EH (cell line): ENCODE measurements at places on chromosomes 12 and 14.

DNA sequence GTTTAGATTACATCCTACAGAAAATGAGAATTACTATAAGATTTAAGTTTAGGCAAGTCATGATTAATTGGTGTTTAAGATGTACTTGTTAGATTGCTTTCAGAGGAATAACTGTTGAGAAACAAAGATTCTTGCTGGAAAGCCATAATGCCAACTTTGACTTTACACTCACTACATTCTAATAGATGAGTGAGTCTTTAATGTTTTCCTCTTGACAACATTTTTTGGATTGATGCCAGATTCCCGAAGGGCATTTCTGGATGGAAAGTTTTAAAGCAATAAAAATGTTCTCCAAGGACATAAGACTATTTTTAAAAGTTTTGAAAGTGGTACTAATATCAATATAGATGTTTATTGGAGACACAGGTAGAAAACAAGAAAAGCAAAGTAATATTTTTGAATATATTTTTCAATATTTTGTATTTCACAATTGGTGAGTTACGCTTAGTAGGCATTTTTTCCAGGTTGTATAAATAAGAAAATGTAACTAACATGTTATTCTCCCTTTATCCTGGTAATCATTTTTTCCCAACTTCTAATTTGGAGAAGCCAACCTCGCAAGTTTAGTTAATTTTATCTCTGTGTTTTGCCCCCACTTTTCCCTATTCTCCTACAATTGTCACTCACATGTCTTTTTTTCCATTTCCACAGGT is 307.3 kb downstream of the CEP128 start:
- peak; percentile 73 for DNase-seq

GRCh38 chr12:32051511-32052211 is 55.0 kb upstream of the BICD1 start:
- DNase-seq, result peak; percentile 99

DNA sequence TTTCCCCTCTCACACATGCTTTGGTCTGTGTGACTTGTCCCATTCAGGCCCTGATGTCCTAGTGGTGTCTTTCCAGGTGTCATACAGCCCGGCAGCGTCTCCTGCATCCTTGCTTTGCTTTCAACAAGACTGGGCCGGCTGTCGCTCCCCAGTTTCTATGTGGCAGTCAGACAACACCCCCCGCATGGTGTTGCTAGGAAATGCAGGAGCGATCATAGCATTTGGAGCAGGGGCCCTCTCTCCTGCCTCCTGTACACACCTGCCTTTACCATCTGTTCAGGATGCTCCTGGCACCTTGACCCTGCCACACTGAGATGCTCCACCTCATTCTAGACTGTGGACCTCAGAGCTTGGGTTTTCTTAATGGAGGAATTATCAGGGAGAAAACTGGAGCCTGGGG is 29.5 kb downstream of the CACNA1C start:
- no peak for DNase-seq

GRCh38 chr14:73724696-73725095 is 10.5 kb upstream of the PNMA1 start:
- no peak for DNase-seq

GRCh38 chr14:24422694-24423601 is 6.5 kb downstream of the CBLN3 start:
- no peak for DNase-seq

DNA sequence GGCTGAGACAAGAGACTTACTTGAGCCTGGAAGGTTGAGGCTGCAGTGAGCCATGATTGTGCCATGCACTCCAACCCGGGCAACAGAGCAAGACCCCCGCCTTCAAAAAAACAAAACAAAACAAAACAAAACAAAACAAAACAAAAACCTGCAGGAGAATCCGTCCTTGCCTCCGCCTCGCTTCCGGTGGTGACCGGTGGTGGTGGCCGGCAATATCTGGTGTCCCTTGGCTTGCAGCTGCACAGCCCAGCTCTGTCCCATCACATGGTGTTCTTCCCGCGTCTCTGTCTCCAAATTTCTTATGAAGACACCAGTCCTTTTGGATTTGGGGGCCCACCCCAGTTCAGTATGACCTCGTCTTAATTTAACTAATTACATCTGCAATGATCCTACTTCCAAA is 10.0 kb downstream of the SMIM41 start:
- DNase-seq, result no peak

GRCh38 chr14:55294603-55295002 is 23.4 kb downstream of the FBXO34 start:
- DNase-seq, result no peak

- DNase-seq, result no peak
Measured at GRCh38 chr14:50970886-50971781, 26.9 kb upstream of the PYGL start.

- peak; percentile 89 for DNase-seq
Measured at GRCh38 chr12:107094183-107094448, 767 bp upstream of the CRY1 start.

GRCh38 chr12:124543052-124543589 is 24.3 kb downstream of the NCOR2 start:
- peak; percentile 54 for DNase-seq

- no peak for DNase-seq
Measured at GRCh38 chr12:52091061-52091460, 11.6 kb downstream of the SMIM41 start.

- DNase-seq, result no peak
Measured at GRCh38 chr12:132432721-132433577, 57.0 kb upstream of the FBRSL1 start.

- no peak for DNase-seq
Measured at GRCh38 chr14:33642080-33642479, 308.8 kb downstream of the EGLN3 start.
